ENCODE measurements at places on chromosomes 5 and 9. TPM values are rescaled to one million over a fixed set of nuclear protein-coding genes. Genes with fewer than 3 reads are reported as not detected.

ITK gene
- total RNA-seq = not detected

ZNF454 gene
- not detected for total RNA-seq

LCN12 gene
- total RNA-seq = 0.86 TPM

MSX2 gene
- total RNA-seq = 5.6 TPM

TCF7 gene
- 0.29 TPM for total RNA-seq

BHMT gene
- total RNA-seq = not detected

MLANA gene
- not detected for total RNA-seq

LIFR gene
- 3.7 TPM for total RNA-seq

DAB2IP gene
- 17.0 TPM for total RNA-seq

TNFSF15 gene
- total RNA-seq = 0.39 TPM

FAM153A gene
- not detected for total RNA-seq

RNF180 gene
- total RNA-seq = 7.4 TPM

OR1Q1 gene
- total RNA-seq = not detected

ACER2 gene
- total RNA-seq = 3.2 TPM

MYMK gene
- not detected for total RNA-seq

RNF145 gene
- total RNA-seq = 157 TPM

PCDHGA5 gene
- 0.25 TPM for total RNA-seq

MED27 gene
- 41.9 TPM for total RNA-seq

BSPRY gene
- 0.17 TPM for total RNA-seq

TMEM232 gene
- total RNA-seq = 3.1 TPM

SNAPC3 gene
- 21.9 TPM for total RNA-seq

ACSL6 gene
- total RNA-seq = not detected

SAXO1 gene
- total RNA-seq = not detected

CHD1 gene
- total RNA-seq = 50.8 TPM

STKLD1 gene
- 1.3 TPM for total RNA-seq

DOLPP1 gene
- total RNA-seq = 16.3 TPM

Measured in MCF 10A (cell line).